ENCODE measurements at places on chromosomes 12 and 14.
A peak's percentile ranks its signal among the peaks of the same experiment; 100 is the strongest.

GRCh38 chr14:50087341-50088116 lies 28.8 kb downstream of the VCPKMT start:
- no peak for DNase-seq

GRCh38 chr14:60125918-60126317 lies 34.2 kb downstream of the PCNX4 start:
- no peak for DNase-seq

GRCh38 chr14:38710881-38711280 lies 392.2 kb downstream of the SEC23A start:
- no peak for DNase-seq

GRCh38 chr14:59297071-59297776 lies 108.8 kb downstream of the DAAM1 start:
- DNase-seq, result no peak

DNA sequence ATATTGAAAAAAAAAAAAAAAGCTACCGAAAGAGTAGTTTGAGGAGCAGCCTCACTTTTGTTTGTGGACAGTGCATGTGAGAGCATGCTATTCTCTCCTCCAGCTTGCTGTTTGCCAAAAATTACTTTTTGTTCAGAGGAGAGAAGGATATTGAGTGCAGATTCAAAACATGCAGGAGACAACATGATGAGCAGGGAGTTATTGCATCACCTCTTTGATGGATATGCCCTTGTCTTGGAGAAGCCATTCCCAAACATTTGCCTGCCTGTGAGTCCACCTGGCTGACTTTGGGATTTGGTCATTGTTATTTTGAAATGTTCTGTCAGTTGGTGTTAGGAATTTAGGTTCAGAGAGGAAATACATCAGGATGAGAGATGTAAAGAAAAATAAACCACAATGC lies 2.4 kb downstream of the C12orf75 start:
- no peak for DNase-seq

GRCh38 chr12:102413396-102413795 lies 67.0 kb downstream of the IGF1 start:
- no peak for DNase-seq

DNA sequence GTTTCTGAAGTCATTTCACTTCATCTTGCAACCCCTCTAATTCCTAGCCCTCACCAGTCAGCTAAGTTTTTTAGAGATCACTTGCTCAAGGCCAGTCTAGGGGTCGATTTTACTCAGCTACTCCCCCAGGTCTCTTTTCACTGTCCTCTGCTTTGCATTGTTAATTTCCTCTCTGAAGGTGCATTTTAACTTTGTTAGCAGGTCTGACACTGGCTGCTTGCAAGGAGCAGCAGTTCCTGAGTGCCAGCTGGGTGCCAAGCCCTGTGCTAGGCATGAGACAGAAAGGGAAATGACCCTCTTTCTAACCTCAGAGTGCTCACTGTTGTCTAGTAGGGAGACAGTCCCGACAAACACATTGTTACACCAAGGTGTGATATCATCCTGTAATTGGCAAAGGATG lies 17.8 kb upstream of the DACT1 start:
- no peak for DNase-seq

GRCh38 chr12:108080363-108080762 lies 48.7 kb upstream of the WSCD2 start:
- peak; percentile 20 for DNase-seq

DNA sequence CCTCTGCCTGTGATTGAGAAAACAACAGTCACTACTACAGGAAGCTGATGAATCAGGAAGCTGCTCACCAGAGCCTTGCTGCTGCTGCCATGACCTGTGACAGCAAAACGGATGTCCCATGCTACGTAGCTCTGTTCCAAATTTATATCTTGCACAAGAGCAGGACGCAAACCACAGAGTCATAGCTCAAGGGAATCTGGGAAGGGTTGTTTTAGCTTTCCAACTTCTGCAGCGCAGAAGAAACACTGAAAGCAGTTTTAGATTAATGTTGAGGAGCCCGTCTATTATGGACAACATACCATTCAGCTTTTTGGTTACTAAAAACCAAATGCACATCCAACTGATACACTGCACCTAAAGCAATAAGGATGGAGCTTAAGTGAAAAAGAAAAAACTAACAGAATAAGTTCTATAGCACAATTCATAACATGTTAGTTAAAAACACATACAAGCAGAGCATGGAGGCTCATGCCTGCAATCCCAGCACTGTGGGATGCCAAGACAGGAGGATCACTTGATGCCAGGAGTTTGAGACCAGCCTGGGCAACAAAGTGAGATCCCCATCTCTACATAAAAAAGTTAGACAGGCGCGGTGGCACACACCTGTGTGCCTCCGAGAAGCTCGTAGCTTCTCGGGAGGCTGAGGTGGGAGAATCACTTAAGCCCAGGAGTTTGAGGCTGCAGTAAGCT lies 1.7 kb upstream of the ANKRD33 start:
- peak; percentile 46 for DNase-seq

GRCh38 chr14:56874375-56874774 lies 64.1 kb upstream of the OTX2 start:
- DNase-seq, result peak; percentile 88

Measured in GM23338 (cell line).